ENCODE measurements at places on chromosomes 1 and 21.
A peak's percentile ranks its signal among the peaks of the same experiment; 100 is the strongest.

DNA sequence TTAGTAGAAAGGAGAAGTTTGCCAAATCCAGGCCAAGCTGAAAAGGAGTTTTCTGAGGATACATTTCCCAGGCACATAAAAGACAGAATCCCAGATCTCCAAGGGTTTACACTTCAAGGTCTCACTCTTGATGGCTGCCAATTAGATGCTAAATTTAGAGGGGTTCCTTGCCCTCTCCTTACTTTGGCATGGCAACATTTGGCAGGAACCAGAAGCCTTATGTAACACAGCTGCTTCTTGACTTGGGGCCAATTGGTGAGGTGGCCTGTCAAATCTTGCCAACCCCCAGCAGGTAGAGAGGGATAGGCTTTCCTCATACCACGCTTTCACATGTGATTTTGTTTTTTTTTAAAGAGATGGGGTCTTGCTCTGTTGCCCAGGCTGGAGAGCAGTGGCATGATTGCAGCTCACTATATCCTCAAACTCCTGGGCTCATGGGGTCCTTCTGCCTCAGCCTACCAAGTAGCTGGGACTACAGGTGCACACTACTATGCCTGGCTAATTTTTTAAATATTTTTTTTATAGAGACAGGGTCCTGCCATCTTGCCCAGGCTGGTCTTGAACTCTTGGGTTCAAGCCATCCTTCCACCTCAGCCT lies 25.2 kb upstream of the NKAIN1 start:
- no peak for DNase-seq

DNA sequence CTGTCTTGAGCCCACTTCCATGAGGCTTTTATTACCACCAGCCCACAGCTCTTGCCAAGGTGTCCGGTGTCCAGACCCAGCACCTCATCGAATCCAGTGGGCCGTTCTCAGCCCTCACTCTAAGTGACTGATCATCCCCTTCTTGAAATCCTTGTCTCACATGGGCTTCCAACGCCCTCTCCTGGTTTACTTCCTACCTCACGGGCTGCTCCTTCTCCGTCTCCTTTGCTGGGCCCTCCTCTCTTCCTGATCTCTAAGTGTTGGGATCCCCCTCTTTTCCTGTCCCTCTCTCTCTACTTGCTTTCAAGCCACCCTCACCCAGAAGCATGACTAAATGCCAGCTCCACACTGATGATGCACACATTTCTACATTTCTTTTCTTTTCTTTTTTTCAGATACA lies 9.0 kb upstream of the RHBG start:
- no peak for DNase-seq

DNA sequence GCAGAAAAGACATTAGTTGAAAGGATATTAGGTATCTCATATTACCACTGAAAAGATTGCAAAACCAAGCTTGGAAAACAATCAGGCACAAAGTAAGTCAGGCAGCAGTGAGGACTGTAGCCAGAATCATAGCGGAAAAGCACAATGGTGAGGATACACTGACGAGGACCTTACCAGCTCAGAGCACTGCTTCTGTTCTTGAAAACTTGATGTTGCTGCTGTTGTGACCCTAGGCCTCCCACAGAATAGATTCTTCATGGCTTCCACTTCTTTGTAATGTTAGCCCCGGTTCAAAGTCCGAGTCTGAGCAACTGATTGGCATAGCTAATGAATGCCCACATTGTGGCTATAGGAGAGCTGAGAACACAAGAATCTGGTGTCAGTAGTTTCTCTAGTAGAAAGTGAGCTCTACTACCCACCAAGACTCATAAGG lies 45.2 kb upstream of the LRRC8C start:
- no peak for DNase-seq

DNA sequence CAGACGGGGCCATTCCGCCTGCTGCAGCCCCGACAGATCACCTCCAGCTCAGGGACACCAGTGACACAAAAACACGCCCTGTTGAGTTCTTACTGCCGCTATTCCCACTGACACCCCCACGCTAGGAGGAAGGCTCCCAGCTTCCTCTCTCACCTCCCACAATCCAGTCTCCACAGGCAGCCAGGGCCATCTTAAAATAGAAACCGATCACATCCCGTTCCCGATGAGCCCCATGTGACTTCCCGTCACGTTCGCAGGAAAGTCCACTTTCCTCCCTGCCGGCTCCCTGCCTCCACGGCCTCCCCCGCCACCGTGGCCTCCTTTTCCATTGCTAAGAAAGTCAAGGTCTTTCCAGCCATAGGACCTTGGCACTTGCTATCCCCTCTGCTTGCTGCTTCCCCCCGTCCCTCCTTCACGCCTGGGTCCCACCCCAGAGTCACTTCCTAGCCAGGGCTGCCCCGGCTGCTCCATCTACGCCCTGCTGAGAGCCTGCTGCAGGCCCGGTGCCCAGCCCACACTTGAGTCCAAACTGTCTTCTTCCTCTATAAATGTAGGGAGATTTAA lies 24.0 kb upstream of the DDOST start:
- no peak for DNase-seq

GRCh38 chr21:42227909-42228708 lies 9.2 kb downstream of the ABCG1 start:
- DNase-seq, result peak; percentile 89

- DNase-seq, result no peak
Measured at GRCh38 chr1:109457819-109458218, 8.5 kb upstream of the SYPL2 start.

GRCh38 chr1:193338194-193338593 lies 151.8 kb upstream of the B3GALT2 start:
- DNase-seq, result no peak

DNA sequence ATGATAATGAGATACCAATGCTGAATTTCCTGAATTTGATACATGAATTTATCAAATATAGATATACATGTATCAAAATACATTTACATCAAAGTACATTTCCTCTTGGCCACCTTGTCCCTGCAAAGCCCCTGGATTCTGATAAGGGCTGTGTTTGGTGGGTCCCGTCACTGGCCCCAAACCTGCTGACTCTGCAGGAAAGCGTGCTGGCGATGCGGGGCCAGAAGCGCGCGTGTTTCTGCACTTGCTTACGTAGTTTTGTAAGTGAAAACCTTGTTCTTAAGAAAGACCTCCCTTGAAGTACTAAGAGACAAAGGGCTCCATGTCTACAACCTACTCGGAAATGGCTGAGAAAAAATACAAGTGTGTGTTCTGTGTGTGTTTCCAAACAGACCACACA lies 11.0 kb downstream of the ITGB2 start:
- DNase-seq, result no peak

DNA sequence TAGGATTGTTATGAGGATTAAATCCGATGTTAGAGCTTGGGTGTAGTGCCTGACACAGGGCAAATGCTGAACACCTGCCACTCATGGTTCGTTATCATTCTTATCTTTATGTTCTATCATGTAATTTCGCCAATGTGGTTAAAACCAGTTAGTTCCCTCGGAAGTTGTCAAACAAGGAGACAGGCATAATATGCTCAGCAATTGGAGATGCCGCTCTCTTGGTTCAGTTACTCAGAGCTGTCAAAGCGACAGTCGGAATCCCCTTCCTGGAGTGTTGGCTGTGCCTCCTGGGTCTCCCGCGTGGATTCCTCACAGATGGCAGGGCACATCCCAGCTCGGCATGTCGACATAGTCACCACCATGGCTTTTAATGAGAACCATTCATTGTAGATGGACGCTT lies 192.2 kb downstream of the ROR1 start:
- DNase-seq, result no peak

- no peak for DNase-seq
Measured at GRCh38 chr1:174883409-174883808, 116.3 kb upstream of the CACYBP start.

DNA sequence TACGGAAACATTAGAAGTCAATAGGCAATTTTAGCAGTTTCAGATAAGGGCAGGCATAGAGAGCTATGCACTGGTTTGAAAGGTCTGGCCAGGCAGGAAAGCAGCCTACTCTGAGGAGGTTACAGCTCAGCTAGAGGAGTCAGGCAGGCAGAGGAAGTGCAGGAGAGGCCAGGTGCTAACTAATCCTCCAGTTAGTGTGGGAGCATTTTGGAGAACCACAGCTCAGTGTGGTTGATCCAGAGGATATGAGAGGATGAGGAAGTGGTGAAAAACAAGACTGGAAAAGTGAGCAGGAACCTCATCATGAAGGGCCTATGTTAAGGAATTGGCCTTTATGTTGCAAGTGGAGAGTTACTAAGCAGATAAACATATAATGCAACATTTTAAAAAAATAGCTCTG lies 282.4 kb upstream of the SGIP1 start:
- DNase-seq, result no peak

GRCh38 chr1:53174971-53175913 lies 21.4 kb upstream of the CPT2 start:
- DNase-seq, result no peak
